ENCODE measurements at places on chromosomes 6 and 20. TPM values are rescaled to one million over a fixed set of nuclear protein-coding genes. Genes with fewer than 3 reads are reported as not detected.

DNA sequence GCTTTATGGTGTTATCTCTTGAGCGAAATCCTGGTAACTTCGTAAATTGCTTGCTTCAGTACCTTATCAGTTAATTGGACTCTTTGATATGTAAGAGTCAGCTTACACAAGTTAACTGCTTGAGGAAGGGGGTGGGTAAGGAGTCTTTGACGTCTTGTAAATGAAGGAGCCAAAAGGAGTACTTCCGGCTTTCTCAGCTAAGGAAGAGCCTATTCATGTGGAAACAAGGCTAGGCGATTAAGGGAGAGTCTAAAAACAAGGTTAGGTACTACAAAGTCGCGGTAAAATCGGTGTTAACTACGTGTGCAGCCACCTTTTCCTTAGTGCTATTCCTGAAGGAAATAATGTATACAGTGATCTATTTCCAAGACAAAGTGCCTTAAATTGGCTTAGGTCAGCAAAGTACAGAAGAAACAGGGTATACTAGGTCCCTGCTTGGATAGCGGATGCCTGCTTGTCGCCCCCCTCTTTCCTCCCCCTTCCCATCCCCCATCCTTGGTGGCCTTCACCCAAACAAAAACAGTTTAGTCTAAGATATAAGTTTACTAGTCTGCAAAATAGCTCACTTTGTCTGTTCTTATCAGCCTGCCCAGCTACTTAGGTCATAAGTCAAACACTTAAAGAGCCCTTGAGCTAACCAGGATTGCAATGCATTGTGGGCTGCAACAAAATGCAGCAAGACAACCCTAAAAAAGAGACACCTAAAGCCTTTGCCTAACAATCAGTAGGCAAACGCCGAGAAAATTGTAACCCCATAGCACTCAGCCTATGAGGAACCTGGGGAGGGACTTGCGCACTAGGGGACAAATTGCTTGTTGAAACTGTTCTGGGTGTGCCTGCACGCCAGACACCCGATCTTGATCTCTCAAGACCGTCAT lies 147.3 kb downstream of the TRIM27 start:
- no peak overlapping the region for H3K27ac ChIP-seq
- H3K4me3 ChIP-seq = no peak overlapping the region
- H3K36me3 ChIP-seq = no peaks in the 10 kb centered on the region
- DNase-seq = no peak

Gene GPR6
- not detected for total RNA-seq

- H3K27ac ChIP-seq = no peak overlapping the region
- no peaks in the 10 kb centered on the region for H3K4me1 ChIP-seq
- H3K36me3 ChIP-seq = no peaks in the 10 kb centered on the region
These were observed 283.9 kb upstream of the RIMS1 start for GRCh38 chr6:71602385-71603007.

- H3K27me3 ChIP-seq = no peaks in the 10 kb centered on the region
- H3K4me1 ChIP-seq = no peaks in the 10 kb centered on the region
- H3K36me3 ChIP-seq = no peaks in the 10 kb centered on the region
- H3K4me3 ChIP-seq = no peak overlapping the region
These were observed 100.0 kb downstream of the SLC35B3 start for GRCh38 chr6:8335381-8335780.

DNA sequence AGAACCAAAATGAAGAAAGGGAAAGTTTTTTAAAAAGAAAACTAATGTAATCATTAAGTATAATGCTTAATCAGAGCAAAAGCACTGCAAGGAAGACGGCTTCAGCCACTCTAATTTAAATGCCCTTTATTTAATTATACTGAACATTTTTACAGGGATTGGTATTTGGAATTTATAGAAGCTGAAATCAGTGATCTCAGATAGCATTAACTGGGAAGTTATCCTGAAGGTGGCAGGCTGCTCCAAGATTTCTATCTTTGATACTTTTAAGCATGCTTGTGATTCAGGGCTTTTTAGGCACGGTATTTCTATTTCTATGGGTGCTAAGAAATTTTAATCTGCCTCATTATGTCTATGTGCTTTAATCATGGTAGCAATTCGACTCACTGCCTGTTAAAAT lies 1.3 kb upstream of the NDUFAF4 start:
- no peak overlapping the region for H3K4me3 ChIP-seq
- H3K36me3 ChIP-seq = no peaks in the 10 kb centered on the region
- H3K27me3 ChIP-seq = no peaks in the 10 kb centered on the region
- no peak for DNase-seq

DNA sequence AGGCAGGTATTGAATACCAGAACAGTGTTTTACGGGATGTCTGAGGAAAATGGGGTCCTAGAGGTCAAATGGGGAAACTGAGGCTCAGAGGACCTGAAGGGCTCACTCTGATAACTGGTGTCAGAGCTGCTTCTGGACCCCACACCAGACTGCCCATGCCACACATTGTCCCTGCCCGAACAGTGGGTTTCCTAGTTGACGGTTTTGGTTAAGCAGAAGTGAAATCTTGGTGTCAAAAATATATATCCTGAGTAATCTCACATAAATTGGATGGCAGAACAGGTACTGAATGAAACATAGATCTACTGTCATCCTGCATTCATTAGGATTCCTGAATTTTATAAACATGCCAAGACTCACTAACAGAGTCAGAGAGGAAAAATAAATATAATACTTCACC lies 16.3 kb downstream of the NOX3 start:
- DNase-seq = no peak
- H3K27ac ChIP-seq = no peak overlapping the region
- H3K36me3 ChIP-seq = no peaks in the 10 kb centered on the region
- H3K4me1 ChIP-seq = no peaks in the 10 kb centered on the region

- H3K4me1 ChIP-seq = no peaks in the 10 kb centered on the region
- H3K27me3 ChIP-seq = no peaks in the 10 kb centered on the region
- peaks cover 20% of the 10 kb centered on the region for H3K36me3 ChIP-seq
- peak; percentile 75 for DNase-seq
- peak within 1 kb of the TSS; percentile 96 for H3K27ac ChIP-seq
These were observed at the start of gene SLC35B2 for GRCh38 chr6:44257025-44257752. Gene SLC35B2, minus strand, starts transcription at chr6:44257528. Its CDS starts 118 bp downstream, at chr6:44257410.

- no peaks in the 10 kb centered on the region for H3K27me3 ChIP-seq
- DNase-seq = no peak
- no peaks in the 10 kb centered on the region for H3K36me3 ChIP-seq
- H3K4me1 ChIP-seq = no peaks in the 10 kb centered on the region
- no peak overlapping the region for H3K4me3 ChIP-seq
These were observed 21.5 kb downstream of the COL19A1 start for GRCh38 chr6:69887714-69888345.

- DNase-seq = no peak
- no peak overlapping the region for H3K27ac ChIP-seq
- no peaks in the 10 kb centered on the region for H3K4me1 ChIP-seq
- no peaks in the 10 kb centered on the region for H3K27me3 ChIP-seq
These were observed 43.2 kb upstream of the SMIM8 start for GRCh38 chr6:87279196-87279595.

Gene TUBB1
- 0.14 TPM for total RNA-seq

Gene SLPI
- 7.4 TPM for total RNA-seq

Gene RAET1L
- not detected for total RNA-seq

GRCh38 chr6:56659721-56660380 lies 17.2 kb upstream of the DST start:
- H3K4me3 ChIP-seq = no peak overlapping the region
- H3K27me3 ChIP-seq = no peaks in the 10 kb centered on the region
- no peak for DNase-seq
- H3K4me1 ChIP-seq = no peaks in the 10 kb centered on the region

DNA sequence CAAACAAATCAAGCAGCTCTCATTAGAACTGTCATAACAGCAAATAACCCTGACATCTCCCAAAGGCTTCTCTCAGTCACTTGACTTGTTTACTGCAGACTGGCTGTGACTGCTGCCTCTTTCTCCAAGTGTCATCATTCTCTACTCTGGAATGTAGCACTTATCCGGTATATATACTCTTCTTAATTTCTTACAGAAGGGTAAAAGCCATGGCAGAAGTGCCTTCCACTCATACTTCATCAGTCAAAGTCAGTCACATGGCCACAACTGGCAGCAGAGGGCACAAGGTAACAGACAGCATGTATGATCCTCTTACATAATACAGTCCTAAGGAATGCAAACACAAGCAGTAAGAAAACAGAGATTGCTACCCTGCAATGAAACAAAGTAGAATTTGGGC lies 9.3 kb downstream of the NAPB start:
- no peak for DNase-seq
- no peak overlapping the region for H3K27ac ChIP-seq
- no peak overlapping the region for H3K4me3 ChIP-seq

DNA sequence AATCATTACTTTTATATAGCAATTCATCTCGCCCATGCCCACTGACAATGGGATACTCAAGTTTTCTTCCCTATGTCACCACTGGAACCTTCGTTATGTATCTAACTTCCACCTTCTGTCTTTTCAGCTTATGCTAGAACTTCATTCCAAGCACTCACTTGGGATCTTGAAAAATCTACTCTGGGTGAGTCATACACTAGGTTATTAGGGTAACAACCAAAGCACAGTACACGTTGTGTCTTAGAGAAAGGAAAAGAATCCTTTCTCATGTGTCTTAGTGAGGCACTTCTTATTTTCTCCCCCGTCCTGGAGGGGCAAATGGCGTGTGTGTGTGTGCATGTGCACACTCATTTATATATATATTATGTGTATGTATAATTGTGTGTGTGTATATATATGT lies 18.3 kb upstream of the FAM162B start:
- H3K4me1 ChIP-seq = no peaks in the 10 kb centered on the region
- H3K4me3 ChIP-seq = no peak overlapping the region
- no peak overlapping the region for H3K27ac ChIP-seq
- peaks cover 7% of the 10 kb centered on the region for H3K27me3 ChIP-seq
- DNase-seq = no peak
- no peaks in the 10 kb centered on the region for H3K36me3 ChIP-seq

- no peak for DNase-seq
- no peak overlapping the region for H3K27ac ChIP-seq
- H3K27me3 ChIP-seq = no peaks in the 10 kb centered on the region
- no peaks in the 10 kb centered on the region for H3K4me1 ChIP-seq
- H3K36me3 ChIP-seq = no peaks in the 10 kb centered on the region
These were observed 430.2 kb downstream of the UTRN start for GRCh38 chr6:144715344-144715743.

DNA sequence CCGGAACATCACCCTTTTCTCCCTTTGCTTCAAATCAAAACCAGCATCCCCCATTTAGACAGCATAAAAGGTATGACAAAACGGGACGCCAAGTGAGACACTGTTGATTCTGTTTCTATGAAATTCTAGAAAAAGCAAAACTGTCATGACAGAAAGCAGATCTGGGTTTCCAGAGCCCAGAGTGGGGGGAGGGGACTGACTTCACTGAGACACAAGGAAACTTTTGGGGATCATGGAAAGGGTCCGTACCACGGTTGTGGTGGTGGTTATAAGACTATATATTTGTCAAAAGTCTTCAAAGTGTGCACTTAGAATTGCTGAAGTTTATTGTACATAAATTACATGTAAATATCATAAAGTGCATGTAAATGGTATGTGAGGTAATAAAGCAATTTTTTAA lies 82.6 kb downstream of the SLC22A3 start:
- H3K4me3 ChIP-seq = no peak overlapping the region
- H3K27me3 ChIP-seq = no peaks in the 10 kb centered on the region
- H3K27ac ChIP-seq = no peak overlapping the region

- DNase-seq = no peak
- H3K27ac ChIP-seq = no peak overlapping the region
- H3K27me3 ChIP-seq = no peaks in the 10 kb centered on the region
- H3K36me3 ChIP-seq = no peaks in the 10 kb centered on the region
- H3K4me3 ChIP-seq = no peak overlapping the region
These were observed 155.8 kb downstream of the GRM4 start for GRCh38 chr6:33990061-33990541.

Gene HUS1B
- total RNA-seq = 0.32 TPM

DNA sequence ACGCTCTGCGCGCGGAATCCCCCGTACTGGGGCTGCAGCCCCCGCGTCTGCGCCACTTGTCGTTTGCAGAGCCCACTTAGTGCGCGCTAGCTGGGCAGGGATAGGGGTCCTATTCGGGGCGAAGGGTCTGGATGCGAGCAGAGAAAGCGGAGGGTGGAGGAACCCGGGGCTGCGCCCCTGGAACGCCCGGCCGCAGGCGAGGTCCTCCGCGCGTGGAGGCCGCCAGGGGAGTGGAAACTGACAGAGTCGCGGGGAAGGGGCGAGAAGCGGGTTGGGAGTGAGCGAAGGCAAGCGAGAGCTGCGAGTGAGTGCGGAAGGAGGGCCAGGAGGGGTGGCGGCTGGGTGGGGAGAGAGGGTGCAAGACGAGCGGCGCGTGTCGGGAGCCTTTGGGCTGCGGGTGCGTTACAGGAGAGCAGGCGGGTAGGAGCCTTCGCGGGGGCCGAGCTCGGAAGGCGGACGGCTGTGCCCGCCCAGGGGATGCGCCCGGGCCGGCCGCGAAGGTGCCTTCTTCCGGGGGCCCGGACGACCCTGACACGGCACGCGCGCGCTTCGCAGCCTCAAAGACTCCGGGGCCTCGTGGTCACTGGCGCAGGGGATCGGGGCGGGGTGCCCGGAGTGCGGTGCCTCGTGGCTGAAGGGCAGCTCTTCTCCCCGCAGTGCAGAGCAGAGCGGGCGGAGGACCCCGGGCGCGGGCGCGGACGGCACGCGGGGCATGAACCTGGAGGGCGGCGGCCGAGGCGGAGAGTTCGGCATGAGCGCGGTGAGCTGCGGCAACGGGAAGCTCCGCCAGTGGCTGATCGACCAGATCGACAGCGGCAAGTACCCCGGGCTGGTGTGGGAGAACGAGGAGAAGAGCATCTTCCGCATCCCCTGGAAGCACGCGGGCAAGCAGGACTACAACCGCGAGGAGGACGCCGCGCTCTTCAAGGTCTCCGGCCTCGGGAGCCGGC lies 1.2 kb downstream of the IRF4 start:
- peak overlapping the region; percentile 3 for H3K4me3 ChIP-seq
- DNase-seq = no peak
- H3K36me3 ChIP-seq = no peaks in the 10 kb centered on the region
- peaks cover 12% of the 10 kb centered on the region for H3K4me1 ChIP-seq
- no peak overlapping the region for H3K27ac ChIP-seq

- no peak overlapping the region for H3K27ac ChIP-seq
- no peaks in the 10 kb centered on the region for H3K36me3 ChIP-seq
- no peak for DNase-seq
- H3K4me3 ChIP-seq = no peak overlapping the region
- no peaks in the 10 kb centered on the region for H3K27me3 ChIP-seq
These were observed 36.8 kb downstream of the PSMB9 start for GRCh38 chr6:32890831-32891230.

Gene FILIP1
- 0.88 TPM for total RNA-seq

Measured in pancreas (tissue), 10 donors.